Epithelial cell of prostate (primary cell): ENCODE measurements at places on chromosomes 4 and X.

DNA sequence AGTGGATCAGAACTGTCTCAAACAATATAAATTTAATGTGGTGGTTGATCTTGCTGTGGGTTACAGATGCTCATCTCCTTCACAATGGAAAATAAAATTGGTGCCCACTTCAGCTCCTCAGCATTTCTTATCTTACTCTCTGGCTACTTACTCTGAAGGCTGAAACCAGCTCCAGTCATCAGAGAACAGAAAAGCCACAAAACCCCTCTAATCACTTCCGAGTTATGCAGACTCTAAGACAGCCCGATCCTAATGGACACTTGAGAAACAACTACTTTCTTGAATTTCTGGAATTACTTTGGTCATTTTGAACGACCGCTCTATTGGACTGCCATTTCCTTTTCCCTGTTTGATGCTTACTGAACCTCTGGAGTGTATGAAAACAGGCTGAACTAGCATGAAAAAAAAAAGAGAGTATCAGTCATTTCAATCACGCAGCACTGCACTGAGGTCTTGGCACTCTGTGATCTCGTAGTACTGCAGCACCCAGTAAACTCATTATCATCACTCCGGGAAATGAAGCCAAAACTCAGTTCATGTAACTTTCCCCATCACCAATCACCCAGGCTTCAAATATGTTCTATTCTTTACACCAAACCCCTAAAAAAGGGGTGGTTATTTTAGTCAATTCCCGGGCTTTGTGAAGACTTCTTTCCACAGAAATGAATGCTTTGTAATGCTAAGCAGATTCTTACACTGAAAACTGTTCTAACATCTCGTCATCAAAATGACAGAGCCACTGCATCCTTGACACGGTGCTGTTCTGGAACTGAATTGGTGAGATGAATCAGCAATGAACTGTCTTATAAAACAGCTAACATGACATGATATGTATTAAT lies 54.5 kb downstream of the TSPAN5 start:
- no peak for DNase-seq

GRCh38 chr4:189767941-189768340 lies 172.7 kb upstream of the FRG1 start:
- no peak for DNase-seq

DNA sequence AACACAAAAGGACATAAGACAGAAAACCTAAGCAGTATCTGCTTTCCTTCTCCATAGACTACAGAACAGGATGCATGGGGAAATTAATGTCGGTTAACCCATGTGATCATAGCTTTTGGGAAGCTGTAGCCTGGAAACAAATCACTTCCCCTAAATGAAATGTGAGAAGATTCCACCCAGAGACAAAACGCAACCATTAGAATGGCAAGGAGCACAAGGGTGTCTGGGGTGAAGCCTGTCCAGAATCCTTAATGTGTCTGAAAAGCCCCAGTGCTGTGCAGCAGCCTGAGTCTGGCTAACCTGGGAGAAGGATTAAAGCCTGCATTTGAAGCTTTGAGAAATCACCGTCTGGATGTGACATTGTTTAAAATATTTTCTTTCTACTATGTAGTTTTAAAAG lies 213.3 kb downstream of the ANKRD50 start:
- no peak for DNase-seq

GRCh38 chr4:94131212-94131611 lies 76.5 kb upstream of the SMARCAD1 start:
- no peak for DNase-seq

DNA sequence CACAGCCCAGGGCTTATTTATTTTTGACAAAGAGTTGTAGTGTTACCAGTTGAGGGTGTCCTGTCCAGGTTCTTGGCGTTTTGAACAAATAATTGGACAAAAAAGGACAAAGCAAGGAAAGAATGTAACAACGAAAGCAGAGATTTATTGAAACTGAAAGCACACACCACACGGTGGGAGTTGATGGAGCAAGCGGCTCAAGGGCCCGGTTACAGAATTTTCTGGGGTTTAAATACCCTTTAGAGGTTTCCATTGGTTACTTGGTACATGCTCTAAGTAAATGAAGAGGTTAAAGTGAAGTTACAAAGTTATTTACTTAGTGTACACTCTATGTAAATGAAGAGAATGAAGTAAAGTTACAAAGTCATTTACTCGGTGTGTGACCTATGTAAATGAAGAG lies 27.8 kb upstream of the OPHN1 start:
- DNase-seq: no peak

GRCh38 chr4:72951147-72951546 lies 118.4 kb downstream of the COX18 start:
- DNase-seq: no peak

GRCh38 chr4:166293556-166293955 lies 420.5 kb downstream of the TLL1 start:
- no peak for DNase-seq

DNA sequence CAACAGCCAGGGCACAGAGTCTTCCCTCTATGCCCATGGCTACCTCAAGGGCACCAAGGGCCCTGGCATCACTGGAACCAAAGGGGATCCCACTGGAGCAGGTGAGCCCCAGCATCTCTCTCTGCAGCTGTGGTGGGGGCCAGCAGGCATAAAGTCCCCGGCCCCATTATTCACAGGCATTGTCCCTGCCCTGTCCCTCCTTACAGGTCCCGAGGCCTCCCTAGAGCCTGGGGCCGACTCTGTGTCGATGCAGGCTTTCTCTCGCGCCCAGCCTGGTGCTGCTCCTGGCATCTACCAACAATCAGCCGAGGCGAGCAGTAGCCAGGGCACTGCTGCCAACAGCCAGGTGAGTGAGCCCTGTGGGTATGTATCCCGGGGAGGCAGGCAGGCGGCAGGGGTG lies 12.3 kb upstream of the UBA1 start:
- no peak for DNase-seq

- no peak for DNase-seq
Observed at GRCh38 chrX:39896951-39897740, 200.6 kb downstream of the BCOR start.

GRCh38 chr4:151173871-151174270 lies 74.4 kb downstream of the RPS3A start:
- no peak for DNase-seq

DNA sequence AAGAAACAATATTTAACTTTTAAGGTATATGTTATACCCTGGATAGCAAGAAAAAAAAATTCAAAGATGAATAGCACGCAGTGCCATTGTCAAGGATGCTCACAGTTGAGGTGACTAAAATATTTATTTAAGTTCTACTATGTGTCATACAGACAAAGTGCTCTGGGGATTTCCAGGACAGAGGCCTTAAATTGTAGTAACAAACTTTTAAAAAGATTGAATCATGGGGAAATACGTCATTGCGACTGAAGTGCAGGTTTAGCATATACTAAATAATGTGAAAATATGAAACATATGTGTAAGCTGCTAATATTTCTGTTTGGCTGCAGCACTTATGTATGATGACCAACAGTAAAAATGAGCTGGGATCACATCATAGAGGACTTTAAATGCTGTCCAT lies 748.0 kb upstream of the PCDH7 start:
- DNase-seq: no peak

- DNase-seq: no peak
Observed at GRCh38 chr4:56699537-56700105, 18.5 kb upstream of the HOPX start.

DNA sequence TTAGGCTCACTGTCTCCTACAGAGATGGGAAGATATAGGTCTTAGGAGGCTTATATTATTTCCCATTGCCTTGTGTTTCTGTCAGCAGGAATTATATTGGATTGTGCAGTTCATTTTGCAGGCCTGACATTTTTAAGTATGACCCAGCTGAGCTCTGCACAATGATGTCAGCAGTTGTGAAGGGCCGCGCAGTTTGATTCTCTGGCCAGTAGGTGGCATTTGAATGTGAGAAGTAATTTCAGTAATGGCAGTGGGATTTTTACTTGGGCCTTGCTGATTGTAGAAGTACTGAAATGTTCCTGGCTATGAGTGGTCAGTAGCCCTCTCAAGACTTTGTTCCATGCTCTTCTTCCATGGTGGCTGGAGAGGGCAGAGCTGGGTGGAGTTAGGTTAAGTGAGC lies 247.2 kb upstream of the MTMR8 start:
- no peak for DNase-seq

GRCh38 chr4:73721435-73721834 lies 18.9 kb upstream of the CXCL8 start:
- DNase-seq: no peak

DNA sequence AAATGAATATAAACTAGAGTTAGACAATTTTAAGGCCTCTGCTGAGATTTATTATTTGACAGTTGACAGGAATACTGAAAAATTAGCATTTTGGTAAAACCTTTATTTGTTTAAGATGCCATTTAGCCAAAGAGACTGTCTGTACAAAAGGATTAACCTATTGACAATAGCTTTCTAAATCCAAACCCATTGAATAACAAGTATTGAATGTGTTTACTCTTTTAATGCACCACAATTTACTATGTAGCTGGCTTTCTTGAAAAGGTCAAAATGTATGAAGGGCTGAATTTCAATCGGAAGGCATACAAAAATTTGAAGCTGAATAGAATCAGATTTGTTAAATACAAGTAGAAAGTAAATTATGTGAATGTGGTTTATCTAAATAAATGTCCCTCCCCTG lies 374.5 kb downstream of the TEX13C start:
- no peak for DNase-seq

DNA sequence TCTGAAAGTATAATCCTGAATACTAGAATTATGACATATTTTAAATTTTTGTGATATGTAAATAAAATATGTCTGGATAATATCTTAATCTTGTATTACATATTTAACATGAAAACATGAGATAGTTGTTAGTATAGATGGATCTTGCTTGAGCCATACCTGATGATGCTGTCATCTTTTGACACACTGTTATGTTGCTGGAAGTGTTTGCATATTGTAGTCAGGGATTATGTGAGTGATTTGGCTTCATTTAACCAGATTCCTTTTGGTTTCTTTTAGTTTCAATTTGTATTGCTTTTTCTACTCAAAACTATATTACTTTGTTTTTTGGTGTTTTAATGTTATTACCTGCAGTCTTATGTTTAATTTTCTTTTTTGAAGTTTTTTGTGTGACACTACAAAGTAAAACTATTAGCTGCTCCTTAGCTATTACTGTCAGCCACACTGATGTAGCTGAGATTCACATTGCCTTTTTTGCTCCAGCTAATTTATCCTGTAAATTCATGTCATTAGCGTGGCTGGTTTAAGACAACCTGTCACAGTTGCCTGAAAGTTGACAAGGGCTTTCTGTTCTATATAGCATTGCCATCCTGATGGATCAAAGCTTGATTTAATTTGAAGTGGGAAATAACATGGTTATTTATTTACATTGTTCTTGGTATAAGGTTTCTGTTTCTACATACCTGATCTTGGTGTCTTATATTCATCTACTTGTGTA lies 33.7 kb downstream of the METAP1 start:
- DNase-seq: no peak

- DNase-seq: no peak
Observed at GRCh38 chrX:100829730-100830129, 9.5 kb downstream of the CSTF2 start.

- no peak for DNase-seq
Observed at GRCh38 chrX:89053223-89053622, 306.2 kb downstream of the CPXCR1 start.
